ENCODE measurements at places on chromosomes 5 and 9. TPM values are rescaled to one million over a fixed set of nuclear protein-coding genes. Genes with fewer than 3 reads are reported as not detected.

Gene MARCHF11
- 0.24 TPM for total RNA-seq

Gene GAS1
- total RNA-seq, result 79.6 TPM

Gene CER1
- total RNA-seq, result not detected

Gene GABBR2
- not detected for total RNA-seq

Gene FBXO38
- total RNA-seq, result 40.6 TPM

Gene DBH
- total RNA-seq, result not detected

Gene SHB
- 5.7 TPM for total RNA-seq

Gene C9orf50
- total RNA-seq, result not detected

Gene OBP2B
- 4.6 TPM for total RNA-seq

Gene PLEKHG4B
- total RNA-seq, result 4.0 TPM

Gene SAXO1
- total RNA-seq, result 0.47 TPM

Gene ARL14EPL
- not detected for total RNA-seq

Gene TMEM232
- 4.0 TPM for total RNA-seq

Data from ovary (tissue), 10 donors.